Effector CD8-positive, alpha-beta T cell (primary cell): ENCODE measurements at places on chromosomes 11 and 22.

DNA sequence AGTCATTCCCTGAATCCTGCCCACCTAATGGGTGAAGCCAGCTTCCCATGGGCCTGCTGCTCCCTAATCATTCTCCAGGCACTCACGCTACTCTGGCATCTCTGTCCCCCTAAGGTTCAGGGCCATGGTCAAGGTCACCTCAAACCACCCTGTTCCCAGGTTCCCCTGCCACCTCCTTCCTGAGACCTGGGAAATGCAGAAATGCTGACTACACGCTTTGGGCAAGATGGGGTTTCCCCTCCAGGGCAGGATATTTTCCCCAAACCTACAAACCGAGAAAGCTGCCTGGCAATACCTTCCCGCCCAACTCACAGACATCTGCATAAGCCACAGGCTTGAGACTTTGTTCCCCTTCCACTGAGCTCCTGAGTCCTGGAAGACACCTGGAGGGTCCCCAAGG, 97.6 kb downstream of the FEZ1 start:
- DNase-seq, result no peak

DNA sequence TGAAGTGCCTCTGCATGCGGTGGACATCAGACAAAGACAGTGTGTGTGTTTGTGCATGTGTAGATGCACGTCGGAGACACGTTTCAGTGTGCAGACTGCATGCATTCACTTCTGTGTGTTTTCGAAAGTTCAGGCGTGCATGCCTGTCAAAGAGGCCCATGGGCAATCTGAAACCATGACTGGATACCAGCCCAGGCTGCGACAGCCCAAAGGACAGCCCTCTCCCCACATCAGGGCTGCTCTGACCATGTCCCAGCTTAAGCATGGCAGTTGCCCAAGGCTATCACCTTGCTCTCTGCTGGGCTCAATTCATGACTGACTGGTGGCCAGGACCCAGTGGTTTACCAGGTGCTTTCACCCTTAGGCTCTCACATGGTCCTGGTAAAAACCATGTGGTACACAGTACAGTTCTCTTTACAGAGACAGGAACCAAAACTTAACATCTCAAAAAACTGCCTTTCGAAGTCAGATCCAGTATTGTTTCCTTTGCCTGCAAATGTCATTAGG, 423.7 kb upstream of the CADM1 start:
- DNase-seq, result no peak

DNA sequence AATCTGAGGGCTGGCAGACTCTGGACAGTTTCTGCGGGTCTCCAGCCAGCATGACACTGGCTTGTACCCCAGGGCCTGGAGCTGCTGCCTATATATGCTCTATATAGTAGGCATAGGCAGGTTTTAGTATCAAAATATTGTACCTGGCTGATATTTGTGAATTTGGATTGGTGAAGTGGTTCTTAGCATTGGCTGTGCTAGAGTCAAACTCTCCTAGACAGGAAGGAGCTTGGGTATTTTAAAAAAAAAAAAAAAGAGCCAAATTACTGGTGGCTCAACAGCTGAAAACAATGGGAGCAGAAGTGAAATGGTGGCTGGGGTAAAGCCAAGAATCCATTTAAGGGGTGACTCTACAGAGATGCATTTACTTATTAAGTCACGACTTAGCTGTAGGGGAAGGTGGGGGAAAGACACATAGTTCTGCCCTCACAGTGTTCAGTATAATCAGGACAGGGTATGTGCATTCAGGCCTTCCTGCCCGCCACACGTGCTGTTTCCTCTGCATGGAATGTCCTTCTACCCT, 11.0 kb upstream of the MTFP1 start:
- no peak for DNase-seq

- DNase-seq, result no peak
Observed at GRCh38 chr11:28169816-28170215, 61.6 kb downstream of the METTL15 start.

- no peak for DNase-seq
Observed at GRCh38 chr22:40595497-40596234, 40.9 kb downstream of the MRTFA start.

DNA sequence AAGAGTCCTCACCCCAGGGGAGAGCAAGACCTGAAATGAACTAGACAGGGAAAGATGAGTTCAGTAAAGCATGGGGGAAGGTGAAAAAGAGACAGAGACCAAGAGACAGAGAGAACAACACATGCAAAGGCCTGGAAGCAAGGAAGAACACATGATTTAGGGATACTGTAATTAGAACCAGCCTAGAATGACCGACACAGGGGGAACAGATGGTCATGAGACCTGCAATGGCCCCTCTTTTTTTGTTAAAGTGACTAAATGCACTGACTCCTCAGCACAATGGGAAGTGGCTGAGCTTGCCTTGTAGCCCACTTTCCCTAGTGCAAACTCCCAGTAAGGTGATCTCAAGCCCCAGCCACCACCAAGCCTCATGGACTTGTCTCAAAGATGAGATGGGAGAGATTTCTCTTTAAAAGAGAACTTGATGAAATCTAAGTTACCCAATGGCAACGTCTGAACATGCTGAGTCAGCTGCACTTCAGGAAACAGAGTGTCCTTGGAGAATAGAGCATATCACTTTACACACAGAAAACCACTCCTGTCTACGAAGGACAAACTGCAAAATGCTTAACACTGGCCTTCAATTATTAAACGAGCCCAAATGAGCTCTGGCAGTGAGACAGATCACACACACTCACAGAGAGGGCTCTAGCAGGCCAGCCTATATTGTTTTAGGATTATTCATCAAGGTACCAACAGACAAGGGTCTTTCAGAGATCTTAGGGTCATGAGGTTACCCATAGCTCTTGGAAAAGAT, 91.0 kb downstream of the SERGEF start:
- no peak for DNase-seq
